Effector CD8-positive, alpha-beta T cell (primary cell): ENCODE measurements at places on chromosomes 6 and 20.

- DNase-seq: no peak
Observed at GRCh38 chr20:4064144-4064909, 49.0 kb upstream of the RNF24 start.

DNA sequence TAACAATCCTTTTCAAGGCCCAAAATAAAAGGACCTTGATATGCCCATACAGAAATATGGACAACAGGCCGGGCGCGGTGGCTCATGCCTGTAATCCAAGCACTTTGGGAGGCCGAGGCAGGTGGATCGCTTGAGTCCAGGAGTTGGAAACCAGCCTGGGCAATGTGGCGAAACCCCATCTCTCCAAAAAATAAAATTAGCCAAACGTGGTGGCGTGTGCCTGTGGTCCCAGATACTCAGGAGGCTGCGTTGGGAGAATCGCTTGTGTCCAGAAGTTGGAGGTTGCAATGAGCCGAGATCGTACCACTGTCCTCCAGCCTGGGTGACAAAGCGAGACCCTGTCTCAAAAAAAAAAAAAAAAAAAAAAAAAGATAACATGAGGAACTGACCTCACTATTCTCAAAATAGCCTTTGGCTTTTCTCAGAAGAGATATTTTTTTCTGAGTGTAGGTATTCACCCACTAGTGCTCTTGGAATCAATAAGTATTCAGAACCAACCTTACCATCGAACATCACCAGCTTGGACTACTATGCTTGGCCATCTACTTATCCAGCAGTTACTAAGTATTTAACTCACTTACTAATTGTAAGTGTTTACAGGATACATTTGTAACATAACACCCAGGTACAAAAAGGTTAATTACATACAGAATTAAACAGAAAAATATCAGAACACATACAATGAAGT lies 99.2 kb downstream of the OR2B2 start:
- no peak for DNase-seq

GRCh38 chr6:31386977-31387376 lies 16.4 kb upstream of the MICA start:
- no peak for DNase-seq

DNA sequence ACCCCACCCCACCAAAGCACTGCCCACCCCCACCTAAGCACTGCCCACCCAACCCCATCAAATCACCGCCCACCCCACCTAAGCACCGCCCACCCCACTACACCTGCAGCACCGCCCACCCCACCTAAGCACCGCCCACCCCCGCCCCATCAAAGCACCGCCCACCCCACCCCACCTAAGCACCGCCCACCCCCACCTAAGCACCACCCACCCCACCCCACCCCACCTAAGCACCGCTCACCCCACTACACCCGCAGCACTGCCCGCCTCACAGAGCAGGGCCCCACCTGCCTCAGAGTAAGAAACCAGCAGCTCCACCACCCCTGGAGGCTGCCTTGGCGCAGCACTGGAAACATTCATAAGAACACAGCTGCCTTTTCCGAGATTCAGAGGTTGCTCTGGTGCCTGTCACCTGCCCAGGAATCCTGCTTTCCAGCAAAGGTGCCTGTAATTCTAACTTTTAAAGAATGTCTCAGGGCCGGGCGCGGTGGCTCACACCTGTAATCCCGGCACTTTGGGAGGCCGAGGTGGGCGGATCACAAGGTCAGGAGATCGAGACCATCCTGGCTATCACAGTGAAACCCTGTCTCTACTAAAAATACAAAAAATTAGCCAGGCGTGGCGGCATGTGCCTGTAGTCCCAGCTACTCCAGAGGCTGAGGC lies 148.2 kb downstream of the BMP7 start:
- DNase-seq: no peak

DNA sequence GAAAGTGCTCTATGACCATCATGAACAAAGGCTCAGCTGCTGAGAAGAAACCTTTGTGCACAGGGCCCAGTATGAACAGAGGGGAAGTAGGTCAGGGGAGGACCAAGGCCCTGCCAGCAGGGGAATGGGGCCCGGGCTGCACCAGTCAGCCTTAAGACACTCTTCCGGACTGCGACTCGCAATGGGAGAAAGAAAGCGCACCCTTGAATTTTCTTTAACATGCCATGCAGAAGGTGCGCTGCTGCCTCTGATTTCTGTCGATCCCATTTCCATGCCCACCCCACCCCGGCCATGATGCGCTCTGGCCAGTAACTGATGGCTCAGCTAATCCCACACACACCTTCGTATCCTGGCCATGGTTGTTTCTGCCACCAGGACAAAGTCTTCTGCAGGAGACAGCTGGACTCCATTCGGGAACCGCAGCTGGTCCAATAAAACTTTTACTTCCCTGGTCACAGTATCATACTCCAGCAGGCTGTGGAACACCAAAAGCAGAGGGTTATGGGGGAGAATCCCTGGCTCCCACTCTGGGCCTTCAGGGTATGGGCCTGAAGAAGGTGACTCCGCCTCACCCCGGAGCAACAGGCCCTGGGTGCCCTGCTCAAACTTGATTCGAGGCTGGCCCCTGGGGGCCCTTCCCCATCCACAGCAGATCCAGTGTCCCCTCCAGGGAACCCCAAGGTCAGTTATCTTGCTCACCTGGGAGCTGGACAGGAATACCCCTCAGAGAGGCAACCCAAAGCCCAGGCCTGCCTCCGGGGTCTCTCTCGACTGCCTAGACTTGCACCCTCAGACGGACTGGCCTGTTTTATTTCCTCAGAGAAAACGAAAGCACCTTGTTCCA lies 20.3 kb downstream of the CST7 start:
- DNase-seq: no peak

DNA sequence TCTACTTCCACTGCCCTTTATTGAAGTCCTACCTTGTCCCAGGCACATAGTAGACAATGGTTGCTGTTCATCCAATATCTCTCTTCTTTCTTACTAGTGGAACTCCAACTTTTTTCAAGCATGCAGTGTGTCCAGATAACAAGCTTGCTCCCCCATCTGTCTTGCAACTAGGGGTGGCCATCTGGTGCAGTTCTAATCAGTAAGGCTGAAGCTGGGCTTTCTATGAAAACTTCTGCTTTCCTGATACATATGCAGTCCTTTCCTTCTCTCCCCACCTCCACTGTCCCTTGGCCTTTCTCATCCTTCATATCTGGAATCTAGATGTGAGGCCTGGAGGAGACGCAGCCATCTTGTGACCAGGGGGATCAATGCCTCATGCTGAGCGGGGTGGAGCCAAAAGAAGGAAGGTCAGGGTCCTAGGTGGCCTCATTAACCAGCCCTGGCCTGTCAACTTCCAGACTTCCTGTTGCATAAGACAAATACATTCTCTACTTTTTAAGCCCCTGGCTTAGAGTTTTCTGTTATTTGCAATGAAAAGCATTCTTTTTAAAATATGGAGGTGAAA lies 59.6 kb upstream of the ZFP64 start:
- no peak for DNase-seq

GRCh38 chr6:90397047-90397446 lies 100.4 kb upstream of the BACH2 start:
- no peak for DNase-seq

GRCh38 chr6:36682328-36683144 lies 4.0 kb downstream of the CDKN1A start:
- DNase-seq: peak; percentile 11

DNA sequence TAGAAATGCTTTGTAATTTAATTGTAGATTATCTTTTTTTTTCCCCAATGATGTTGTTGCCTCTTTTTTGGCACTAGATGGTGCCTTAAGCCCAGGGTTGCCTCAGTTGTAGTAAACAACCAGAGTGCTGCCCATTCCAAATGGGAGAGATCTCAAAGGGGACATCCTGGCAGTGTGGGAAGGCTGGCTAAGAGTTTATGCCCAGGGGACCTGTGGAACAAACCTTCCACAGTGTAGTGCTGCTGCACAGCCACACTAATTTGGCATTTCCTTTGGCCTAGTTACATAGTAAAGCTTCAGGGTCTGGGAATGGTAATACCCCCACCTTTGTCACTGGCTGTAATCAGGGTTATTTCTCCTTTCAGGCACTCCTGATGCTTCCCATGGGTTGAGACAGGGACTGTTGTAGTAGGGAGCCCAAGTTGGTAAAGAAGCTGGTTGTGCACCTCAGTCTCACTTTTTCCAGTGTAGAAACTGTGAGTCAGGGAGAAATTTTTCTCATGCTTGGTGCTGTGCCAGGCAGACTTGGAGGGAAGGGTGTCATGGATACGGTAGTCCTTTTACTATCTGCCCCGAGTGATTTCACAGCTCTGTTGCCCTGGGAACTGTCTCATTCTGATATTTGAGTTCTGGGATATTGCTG lies 177.8 kb upstream of the ECI2 start:
- DNase-seq: no peak

- DNase-seq: peak; percentile 13
Observed at GRCh38 chr6:113306552-113307145, 550.5 kb upstream of the MARCKS start.

GRCh38 chr6:45613656-45614055 lies 235.9 kb upstream of the SUPT3H start:
- DNase-seq: no peak

- no peak for DNase-seq
Observed at GRCh38 chr20:38094373-38094891, 60.9 kb downstream of the RPRD1B start.

- DNase-seq: peak; percentile 41
Observed at GRCh38 chr20:325889-326644, 715 bp downstream of the SOX12 start.

DNA sequence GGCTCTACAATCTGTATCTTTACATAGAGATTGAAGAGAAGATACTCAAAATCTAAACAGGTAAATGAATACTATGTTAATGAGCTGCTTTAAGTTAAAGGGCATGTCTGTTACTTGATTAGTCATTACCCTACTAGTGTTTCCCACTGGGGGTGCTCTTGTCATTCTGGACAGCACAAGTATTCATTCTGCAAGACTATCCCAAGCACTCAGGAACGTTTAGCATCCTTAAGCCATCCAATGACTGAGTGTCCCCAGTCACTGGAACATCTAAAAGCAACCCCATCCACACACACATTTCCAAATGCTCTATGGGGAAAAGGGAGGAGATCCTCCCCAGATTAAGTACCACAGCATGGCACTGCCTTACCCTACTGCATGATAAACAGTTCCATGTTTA lies 25.7 kb downstream of the EZR start:
- DNase-seq: no peak

DNA sequence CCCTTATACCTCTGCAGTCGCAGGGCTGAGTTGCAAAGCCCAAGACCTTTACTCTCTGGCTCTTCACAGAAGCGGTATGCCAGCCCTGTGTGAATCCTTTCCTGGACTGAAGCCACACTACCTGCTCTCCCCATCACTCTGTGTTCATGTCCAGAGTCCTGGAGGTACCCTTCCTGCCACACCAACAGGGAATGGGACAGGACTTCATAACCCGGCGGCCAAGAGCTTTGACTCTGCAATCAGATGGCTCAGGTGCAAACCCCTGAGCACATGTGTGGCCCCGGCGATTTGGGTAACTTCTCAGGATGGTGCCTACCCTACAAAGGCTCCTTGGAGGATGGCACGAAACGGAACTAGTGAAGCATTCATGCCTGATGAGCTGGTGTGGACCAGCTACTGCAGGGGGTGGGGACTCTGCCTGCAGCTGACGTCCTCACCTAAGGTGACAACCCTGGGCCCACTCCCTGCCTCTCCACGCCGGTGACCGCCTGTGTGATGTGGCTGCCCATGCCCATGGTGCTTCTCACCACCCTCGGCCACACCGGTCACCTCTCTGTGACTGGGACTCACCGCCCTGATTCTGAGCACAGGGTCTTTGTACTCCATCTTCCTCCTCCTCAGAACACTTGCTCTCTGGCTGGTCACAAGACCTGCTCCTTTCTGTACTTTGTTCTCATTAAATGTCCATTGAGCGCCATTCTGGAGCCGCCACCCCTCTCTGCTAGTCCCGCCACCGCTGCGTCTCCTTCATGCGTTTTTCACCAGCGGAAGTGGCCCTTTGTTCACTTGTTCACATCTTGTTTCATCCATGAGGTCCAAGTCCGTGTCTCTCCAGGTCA lies 116.7 kb downstream of the SULF2 start:
- DNase-seq: no peak

GRCh38 chr6:136921936-136922684 lies at the start of gene SLC35D3:
Gene SLC35D3 (plus strand): TSS chr6:136922301. CDS start chr6:136922429, 128 bp downstream.
- no peak for DNase-seq

- DNase-seq: no peak
Observed at GRCh38 chr6:41197234-41197633, 3.7 kb downstream of the TREML2 start.

DNA sequence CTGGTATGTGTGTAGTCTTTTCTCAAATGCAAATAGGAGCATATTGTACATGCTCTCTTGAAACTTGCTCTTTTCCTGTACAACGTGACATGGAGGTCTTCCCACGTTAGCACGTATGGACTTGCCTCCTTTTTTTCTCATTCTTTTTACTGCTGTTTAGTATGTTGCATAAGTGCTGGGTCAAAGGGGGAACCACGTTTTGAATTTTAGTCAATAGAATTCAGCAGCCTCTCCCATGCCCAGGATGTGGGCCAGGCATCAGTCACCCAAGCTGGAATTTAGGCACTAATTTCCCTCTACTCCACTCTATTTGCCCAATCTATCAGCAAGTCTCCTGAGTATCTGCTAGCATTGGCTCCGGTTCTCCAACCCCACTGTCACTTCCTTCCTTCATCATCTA lies 41.5 kb upstream of the RNF24 start:
- no peak for DNase-seq

DNA sequence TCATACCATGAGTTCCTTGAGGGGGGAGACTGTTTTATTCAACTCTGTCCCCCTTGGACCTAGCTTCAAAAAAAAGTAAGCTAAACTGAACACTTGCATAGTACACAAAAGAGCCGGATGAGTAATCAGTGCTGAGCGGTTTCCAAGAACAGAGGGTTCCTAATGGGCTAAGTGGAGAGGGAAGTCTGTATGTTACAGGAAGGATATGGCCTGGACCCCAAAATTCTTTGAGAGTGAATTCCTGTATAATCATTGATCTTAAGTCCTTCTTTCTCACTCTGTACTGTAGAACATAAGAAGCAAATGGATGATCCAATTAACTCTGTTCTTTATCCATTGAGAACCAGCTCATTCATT lies 324.7 kb upstream of the CNR1 start:
- DNase-seq: no peak

DNA sequence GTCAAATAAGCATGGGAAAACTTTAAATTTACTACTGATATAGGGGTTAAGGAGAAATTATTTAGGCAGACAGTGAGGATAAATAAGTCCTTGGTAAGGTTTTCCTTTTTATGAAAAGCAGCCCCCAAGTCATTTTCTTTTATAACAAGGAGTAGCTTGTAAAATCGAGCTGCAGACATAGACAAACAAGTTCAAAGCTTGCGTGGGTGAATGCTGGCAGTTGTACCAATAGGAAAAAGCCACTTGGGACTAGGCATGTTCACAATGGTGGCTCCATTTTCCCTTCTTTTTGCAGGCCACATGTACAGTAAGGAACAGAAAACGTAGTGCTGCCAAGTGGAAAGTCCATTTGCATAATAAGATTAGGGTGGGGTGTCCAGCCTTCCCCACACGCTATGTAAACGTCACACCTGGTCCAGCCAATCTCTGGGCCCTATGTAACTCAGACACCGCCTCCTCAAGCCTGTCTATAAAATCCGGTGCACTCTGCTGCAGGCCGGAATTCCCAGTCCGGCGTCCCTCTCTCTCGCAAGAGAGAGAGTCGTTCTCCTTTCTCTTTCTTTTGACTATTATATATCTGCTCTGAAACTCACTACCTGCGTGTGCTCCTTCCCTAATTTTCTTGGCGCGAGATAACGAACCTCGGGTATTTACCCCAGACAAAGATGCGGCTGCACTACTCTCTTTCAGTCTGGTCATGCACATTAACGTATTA lies 217.1 kb upstream of the MAN1A1 start:
- no peak for DNase-seq
